ENCODE measurements at places on chromosomes 12 and 14. TPM values are rescaled to one million over a fixed set of nuclear protein-coding genes. Genes with fewer than 3 reads are reported as not detected.

The NYNRIN gene
- 28.4 TPM for total RNA-seq

The TAS2R20 gene
- 7.5 TPM for total RNA-seq

The AP4S1 gene
- 6.0 TPM for total RNA-seq

The MMP14 gene
- 680 TPM for total RNA-seq

The RTL1 gene
- not detected for total RNA-seq

The NANOG gene
- not detected for total RNA-seq

The TAS2R9 gene
- total RNA-seq, result not detected

The SGPP1 gene
- 39.0 TPM for total RNA-seq

The CLEC1B gene
- not detected for total RNA-seq

The KRT79 gene
- total RNA-seq, result not detected

The SLC17A8 gene
- not detected for total RNA-seq

The RPAP3 gene
- 12.9 TPM for total RNA-seq

The COPZ1 gene
- total RNA-seq, result 111 TPM

The SLC4A8 gene
- total RNA-seq, result 6.7 TPM

The ANO4 gene
- total RNA-seq, result not detected

The CEBPE gene
- not detected for total RNA-seq

The ANKS1B gene
- total RNA-seq, result 3.5 TPM

The PCED1B gene
- total RNA-seq, result 0.97 TPM

The GSG1 gene
- total RNA-seq, result not detected

The LYZ gene
- total RNA-seq, result not detected

The CEP290 gene
- 14.1 TPM for total RNA-seq

The ENTPD5 gene
- 11.0 TPM for total RNA-seq

The REP15 gene
- total RNA-seq, result 2.6 TPM

The RNASE9 gene
- total RNA-seq, result not detected

The ESR2 gene
- 0.12 TPM for total RNA-seq

The BICD1 gene
- 18.2 TPM for total RNA-seq

The ADAM21 gene
- not detected for total RNA-seq

The SPIC gene
- not detected for total RNA-seq

The IFNG gene
- not detected for total RNA-seq

The ADCY6 gene
- 34.9 TPM for total RNA-seq

The GPRC5D gene
- not detected for total RNA-seq

The BLTP3B gene
- total RNA-seq, result 44.2 TPM

The C12orf56 gene
- 0.49 TPM for total RNA-seq

The KCNC2 gene
- total RNA-seq, result not detected

The VCPKMT gene
- 5.0 TPM for total RNA-seq

The LIN7A gene
- total RNA-seq, result 6.1 TPM

The CLEC6A gene
- total RNA-seq, result not detected

The ANKRD33 gene
- total RNA-seq, result not detected

The POTEM gene
- total RNA-seq, result not detected

The PLEKHA5 gene
- 39.7 TPM for total RNA-seq

The AQP6 gene
- total RNA-seq, result not detected

The NOS1 gene
- 0.12 TPM for total RNA-seq

The GON7 gene
- total RNA-seq, result 8.4 TPM

The PLEKHG7 gene
- not detected for total RNA-seq

The GPR68 gene
- 3.4 TPM for total RNA-seq

The MYO1H gene
- total RNA-seq, result not detected

The SLC25A21 gene
- under 0.01 TPM for total RNA-seq

The TESPA1 gene
- total RNA-seq, result not detected

The SOCS4 gene
- 21.1 TPM for total RNA-seq

The ADCK1 gene
- 7.5 TPM for total RNA-seq

The LRTM2 gene
- total RNA-seq, result not detected
